ENCODE measurements at places on chromosomes 3 and 15. TPM values are rescaled to one million over a fixed set of nuclear protein-coding genes. Genes with fewer than 3 reads are reported as not detected.
A peak's percentile ranks its signal among the peaks of the same experiment; 100 is the strongest.

CCR9 gene
- not detected for total RNA-seq

AGBL1 gene
- 147 TPM for total RNA-seq

GRCh38 chr3:171330938-171331337, 129.3 kb downstream of the TNIK start:
- H3K36me3 ChIP-seq, result no peaks in the 10 kb centered on the region
- no peak overlapping the region for H3K27ac ChIP-seq
- H3K27me3 ChIP-seq, result no peaks in the 10 kb centered on the region
- peaks cover 15% of the 10 kb centered on the region for H3K4me1 ChIP-seq
- H3K4me3 ChIP-seq, result no peak overlapping the region

GRCh38 chr3:55143336-55143735, 215.5 kb upstream of the LRTM1 start:
- H3K36me3 ChIP-seq, result no peaks in the 10 kb centered on the region
- DNase-seq, result no peak
- no peaks in the 10 kb centered on the region for H3K4me1 ChIP-seq
- H3K27me3 ChIP-seq, result no peaks in the 10 kb centered on the region
- no peak overlapping the region for H3K4me3 ChIP-seq

- H3K27ac ChIP-seq, result no peak overlapping the region
- H3K27me3 ChIP-seq, result no peaks in the 10 kb centered on the region
- H3K4me3 ChIP-seq, result no peak overlapping the region
- no peak for DNase-seq
- H3K36me3 ChIP-seq, result no peaks in the 10 kb centered on the region
Observed at GRCh38 chr3:81965696-81966095, 204.3 kb upstream of the GBE1 start.

DNA sequence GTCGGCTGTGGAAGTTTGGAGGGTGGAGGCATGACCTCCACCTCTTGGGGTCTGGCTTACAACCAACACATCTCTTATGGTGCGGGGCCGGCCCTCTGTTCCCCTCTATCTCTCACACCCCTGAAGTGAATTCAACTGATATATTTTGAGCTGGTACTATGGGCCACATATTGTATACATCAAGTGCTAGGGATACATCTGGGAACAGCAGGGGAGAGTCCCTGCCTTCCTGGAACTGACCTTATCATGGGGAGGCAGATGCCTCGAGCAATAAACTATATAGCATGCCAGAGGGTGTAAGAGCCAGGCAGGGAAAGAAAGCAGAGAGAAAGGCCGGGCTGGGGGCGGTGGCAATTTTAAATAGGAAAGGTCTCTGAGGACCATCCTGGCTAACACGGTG, 60.4 kb upstream of the TRPM1 start:
- no peaks in the 10 kb centered on the region for H3K4me1 ChIP-seq
- no peaks in the 10 kb centered on the region for H3K36me3 ChIP-seq
- H3K4me3 ChIP-seq, result no peak overlapping the region
- no peak overlapping the region for H3K27ac ChIP-seq
- DNase-seq, result no peak

DNA sequence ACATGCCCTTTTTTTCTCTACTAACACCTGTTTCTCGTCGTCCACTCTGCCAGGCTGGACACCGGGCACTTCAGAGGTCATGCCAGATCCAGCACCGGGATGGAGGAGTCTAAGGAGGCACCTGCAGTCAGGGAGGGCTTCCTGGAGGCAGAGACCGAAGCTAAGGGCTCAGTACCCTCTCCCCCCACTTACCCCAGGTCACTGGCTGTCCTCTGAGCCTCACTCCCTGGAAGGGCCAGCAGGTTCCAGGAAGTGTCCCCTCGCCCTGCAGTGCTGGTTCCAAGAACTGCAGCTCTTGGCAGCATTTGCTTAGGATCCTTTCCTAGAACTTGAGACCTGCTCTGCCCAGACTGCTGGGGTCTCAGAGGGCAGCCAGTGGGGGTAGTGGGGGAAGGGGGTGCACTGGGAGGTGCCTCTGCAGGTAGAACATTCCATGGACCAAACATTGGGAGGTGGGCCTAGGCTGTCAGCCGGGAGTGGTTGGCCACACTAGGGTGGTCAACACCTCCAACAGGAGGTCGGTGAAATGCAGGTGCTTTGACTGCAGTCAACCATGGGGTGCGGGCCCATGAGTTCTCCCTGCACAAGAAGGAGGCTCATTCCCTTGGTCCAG, 11.3 kb downstream of the CISH start:
- peaks cover 37% of the 10 kb centered on the region for H3K4me1 ChIP-seq
- H3K27ac ChIP-seq, result peak overlapping the region; percentile 98

Measured in lung (tissue), 17 donors.